ENCODE measurements at places on chromosomes 7 and 10. TPM values are rescaled to one million over a fixed set of nuclear protein-coding genes. Genes with fewer than 3 reads are reported as not detected.

DNA sequence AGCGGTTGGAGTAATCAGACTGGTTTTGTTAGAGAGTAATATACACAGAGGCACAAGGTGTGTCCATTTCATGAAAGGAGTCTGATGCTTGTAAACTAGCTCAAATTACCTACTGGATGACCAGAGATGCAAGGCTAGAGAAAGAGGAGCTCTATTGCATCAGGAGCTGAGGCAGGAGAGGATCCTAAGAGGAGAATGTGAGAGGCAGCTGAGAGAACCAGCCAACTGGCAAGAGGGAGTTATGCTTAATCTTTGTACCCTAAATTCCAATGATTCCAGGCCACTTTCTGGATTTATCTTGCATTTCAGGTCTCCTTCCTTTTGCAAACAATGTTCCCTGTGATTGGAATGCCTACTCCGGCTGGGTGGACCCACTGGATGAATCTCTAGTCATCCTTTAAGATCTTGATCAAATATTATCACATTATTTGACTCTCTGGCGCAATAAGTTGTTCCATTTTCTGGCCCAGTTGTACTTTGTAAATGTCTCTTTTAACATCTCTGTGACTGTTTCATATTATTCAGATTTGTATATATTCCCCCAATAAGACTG, 57.5 kb upstream of the PTPN12 start:
- ATAC-seq = no peak

GRCh38 chr7:135428011-135428410, 81.9 kb downstream of the CNOT4 start:
- no peak for ATAC-seq

DNA sequence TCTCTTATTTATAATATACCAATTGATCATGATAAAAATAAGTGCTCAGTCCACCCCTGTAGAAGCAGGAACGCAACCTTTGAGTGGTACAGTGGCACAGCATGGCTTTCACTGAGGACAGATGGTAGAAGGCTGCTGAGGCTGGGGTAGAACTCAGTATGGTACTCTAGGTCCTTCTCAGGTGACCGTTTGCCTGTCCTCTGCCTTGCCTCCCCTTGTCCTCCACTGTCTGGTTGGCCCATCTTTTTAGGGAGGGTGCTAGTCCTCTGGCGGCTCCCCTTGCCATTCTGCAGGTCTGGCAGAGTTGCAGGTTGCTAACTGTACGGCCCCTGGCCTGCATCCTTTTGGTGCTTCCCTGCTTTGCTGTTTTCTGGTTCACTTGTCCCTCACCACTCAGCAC, 27.3 kb downstream of the SLC18A2 start:
- no peak for ATAC-seq

DNA sequence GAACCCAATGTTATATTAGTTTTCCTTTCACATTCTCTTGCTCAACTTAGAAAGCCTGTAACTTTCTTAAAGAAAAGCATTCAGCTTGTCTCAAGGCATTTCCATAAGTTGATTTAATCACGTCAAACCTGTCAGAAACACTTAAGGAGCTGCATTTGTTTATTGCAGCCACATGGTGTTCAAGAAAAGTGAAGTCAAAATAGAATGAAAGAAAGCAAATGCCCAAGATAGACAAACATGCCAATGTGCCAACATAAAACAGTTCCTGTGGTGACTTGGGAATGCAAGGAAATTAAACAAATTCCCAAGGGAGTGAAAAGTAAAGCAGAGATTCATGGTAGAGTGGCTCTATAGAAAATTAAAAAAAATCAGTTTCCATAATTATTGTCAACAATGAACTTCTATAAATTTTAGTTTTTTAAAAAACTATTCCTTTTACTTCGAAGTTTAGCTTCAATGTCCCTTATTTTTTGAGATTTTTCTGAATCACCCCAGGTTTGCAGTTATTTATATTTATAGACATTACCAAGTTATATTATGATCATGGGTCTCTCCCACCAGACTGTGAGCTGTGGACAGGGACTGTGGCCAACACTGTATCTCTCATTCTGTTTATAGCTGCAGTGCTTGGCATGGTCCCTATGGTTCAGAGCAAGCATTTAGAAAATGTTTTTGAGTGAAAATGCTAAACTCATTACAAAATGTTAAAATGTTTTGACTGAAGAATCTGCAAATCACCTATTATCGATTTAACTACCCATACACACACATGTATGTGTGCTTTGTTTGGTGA, 887.4 kb downstream of the REEP3 start:
- ATAC-seq = no peak

DNA sequence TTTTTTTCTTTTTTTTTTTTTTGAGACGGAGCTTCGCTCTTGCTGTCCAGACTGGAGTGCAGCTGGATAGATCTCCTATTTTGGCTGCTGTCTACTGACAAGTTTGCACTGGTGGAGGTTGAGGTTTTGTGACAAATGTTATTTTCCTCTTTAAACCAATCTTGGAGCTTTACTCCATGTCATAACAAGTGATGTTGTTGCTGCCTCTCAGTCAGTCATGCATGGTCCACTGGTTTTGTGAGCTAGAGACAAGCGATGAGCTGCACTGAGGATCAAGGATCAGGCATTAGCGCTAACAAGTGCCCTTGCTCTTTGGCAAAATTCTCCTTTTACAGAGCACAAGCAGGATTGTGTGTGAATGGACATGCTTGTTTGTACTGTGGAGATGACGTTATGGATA, 805 bp upstream of the WDFY4 start:
- no peak for ATAC-seq

GRCh38 chr7:117164620-117165019, 158.2 kb downstream of the WNT2 start:
- ATAC-seq = no peak

DNA sequence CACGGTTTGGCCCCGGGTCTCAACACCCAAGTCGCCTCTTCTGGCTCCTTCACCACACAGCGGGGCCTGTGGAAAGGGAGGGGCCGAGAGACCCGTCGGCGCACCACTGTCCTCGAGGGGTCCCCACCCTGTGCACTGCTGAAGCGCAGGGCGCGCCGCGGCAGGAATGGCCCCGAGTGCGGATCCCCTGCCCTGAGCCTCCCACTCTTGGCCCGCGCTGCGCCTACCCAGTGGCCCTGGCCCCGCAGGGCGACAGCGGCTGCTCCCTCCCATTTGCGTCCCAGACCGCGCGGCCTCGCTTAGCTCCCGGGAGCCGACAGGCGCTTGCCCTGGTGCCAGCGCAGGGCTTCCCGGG, 2.1 kb upstream of the SFMBT2 start:
- no peak for ATAC-seq

Gene CPA2
- total RNA-seq = not detected

DNA sequence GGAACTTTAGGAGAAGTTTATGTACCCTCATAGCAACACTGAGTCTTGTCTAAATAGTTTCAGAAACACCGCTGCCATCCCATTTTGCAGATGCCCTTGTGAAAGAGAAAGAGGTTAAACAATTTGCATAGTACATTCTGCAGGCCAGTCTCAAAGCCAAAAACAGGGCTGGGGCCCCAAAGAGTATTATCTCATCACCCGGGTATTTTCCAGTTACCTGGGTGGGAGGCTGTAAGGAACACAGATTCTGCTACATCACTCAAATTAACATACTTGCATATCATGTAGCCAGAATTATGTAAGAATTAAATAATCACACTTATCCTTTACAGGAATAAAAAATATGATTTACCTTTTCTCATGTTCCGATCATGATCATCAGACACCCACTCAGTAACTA, 3.1 kb upstream of the FAM171A1 start:
- ATAC-seq = no peak

DNA sequence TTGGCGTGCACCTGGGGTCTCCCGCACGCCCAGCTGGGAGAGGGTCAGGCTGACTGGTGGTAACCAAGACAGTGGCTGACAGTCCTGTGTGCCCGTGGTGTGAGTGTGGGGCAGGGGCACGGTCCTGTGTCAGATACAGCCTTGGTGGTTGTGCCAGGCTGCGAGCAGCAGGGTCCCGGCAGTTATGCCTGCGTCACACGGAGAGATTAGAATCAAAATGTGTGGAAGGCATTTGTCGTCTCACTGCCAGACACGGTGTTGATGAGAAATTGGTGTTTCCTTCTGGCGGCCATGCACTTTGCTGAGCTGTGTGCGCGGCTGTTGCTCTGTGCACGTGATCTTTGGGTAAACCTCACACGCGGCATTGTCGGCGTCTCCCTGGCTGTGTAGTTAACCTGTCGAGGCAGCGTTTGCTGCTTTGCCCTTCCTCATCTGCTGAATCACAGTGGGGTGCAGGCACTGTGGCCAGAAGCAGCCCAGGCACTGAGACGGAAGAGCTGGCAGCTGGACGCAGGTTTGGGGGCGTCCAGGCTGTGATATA, 87.7 kb downstream of the NKX6-2 start:
- no peak for ATAC-seq

Gene POU6F2
- total RNA-seq = 0.31 TPM

DNA sequence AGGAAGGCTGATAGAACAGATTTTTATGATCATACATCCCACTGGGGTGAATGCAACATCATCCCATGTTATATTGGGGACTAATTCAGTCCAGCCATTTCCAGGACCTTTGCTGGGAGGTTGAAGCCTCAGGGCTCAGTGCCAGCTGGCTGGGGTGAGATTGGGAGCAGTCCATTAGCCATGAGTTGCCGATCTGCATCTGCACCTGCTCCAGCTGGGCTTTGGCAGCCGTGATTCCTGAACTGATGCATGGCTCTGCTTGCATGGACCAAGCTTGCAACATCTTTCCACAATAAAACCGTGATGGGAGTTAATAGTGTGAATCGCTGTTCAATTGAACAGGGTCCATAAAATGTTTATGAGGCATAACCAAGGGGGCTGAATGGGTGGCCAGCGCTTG, 346.9 kb downstream of the TYW1 start:
- ATAC-seq = no peak

- no peak for ATAC-seq
Measured at GRCh38 chr7:90715067-90715466, 118.9 kb downstream of the CDK14 start.

DNA sequence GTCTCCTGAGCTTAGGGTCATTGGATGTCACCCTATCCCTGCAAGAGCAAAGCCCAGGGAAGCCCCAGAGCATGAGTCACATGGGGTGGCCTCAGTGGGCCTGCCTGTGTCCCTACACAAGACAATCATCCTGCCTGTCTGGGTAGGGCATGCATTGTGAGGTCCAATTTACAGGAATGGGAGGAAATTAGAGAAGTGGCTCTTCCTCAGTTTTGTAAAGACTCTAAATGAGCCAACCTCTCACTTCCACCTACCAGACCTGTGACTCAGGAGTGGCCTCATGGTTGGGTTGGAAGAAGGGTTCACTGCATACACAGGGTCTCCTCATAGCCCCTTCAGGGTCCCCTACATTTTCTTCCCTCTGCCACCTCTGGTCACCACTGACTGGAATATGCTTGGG, 43.6 kb upstream of the SMNDC1 start:
- ATAC-seq = no peak

- ATAC-seq = no peak
Measured at GRCh38 chr7:45064047-45064725, 24.6 kb downstream of the NACAD start.

- ATAC-seq = no peak
Measured at GRCh38 chr10:98403812-98404504, 11.0 kb downstream of the PYROXD2 start.

GRCh38 chr7:91212582-91212981, 51.7 kb upstream of the FZD1 start:
- no peak for ATAC-seq

- no peak for ATAC-seq
Measured at GRCh38 chr10:1412531-1413189, 324.7 kb downstream of the ADARB2 start.

- ATAC-seq = no peak
Measured at GRCh38 chr10:30607814-30608213, 21.7 kb downstream of the LYZL2 start.

DNA sequence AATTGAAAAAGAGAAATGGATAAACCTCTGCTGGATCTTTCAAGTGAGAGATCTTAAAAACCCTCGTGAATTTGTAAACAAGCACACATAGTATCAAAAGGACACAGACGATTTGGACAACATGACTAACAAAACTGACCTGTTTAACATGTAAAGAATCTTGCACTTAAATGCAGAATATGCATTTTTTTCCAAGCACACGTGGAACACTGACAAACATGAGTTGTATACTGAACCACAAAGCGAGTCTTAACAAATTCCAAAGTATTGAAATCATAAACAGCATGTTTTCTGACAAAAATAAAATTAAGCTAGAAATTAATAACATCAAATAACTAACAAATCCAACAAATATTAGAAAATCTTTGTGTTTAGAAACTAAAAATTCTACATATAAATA, 65.0 kb upstream of the ZNF746 start:
- ATAC-seq = no peak

DNA sequence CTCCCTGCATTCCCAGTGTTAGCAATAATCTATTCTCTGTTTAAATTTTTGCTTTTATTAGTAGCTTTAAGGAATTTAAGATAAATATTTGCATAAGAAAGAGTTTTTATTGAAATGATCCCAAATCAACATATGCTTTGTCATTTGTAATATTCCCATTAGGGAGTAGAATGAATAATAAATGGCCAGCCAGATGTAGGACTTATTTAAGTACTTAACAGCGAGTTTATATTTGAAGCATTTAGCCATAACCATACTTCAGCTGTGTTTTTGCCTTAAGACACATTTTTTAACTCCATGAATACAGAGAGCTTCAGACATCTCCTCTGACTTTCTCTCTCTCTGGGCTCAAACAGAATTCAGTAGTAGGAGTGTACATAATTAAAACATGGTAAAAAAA, 103.6 kb downstream of the HGF start:
- ATAC-seq = no peak

GRCh38 chr7:105811189-105811847, 65.1 kb downstream of the ATXN7L1 start:
- no peak for ATAC-seq

DNA sequence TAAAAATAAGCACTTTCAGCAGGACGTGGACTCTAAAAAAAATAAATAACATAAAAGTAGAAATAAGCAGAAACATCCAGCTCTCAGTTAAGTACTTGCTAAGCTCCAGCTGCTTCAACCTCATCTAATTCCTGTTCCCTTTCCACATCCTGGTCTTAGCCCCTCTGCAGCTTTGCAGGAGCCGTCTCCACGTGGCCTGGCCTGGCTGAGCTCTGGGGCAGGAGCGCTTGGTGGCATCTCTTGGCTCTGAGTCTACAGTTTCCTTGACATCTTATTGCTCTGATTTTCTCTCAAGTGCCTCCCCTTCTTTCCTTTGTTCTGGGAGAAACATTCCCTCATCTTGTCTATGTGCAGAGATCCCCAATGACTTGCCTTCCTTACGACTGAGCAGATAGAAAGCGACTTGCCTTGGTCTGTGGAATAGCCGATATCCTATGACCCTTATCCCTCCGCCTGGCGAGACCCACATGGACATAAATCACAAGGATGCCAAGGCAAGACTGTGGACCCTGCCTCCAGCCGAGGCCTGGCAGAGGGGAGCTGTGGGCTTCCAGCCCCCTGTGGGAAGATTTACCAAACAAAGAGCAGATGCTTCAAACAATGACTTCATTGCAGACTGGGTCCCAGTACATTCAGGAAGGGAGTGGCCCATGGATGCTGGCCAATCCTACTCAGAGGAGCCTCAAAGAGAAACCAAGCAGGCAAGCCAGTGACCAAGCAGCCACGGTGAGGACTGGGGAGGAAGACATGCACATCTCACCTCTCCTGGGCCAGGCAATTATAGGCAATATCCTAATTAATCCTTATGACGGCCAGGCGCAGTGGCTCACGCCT, 61.9 kb downstream of the SPOCK2 start:
- ATAC-seq = peak; percentile 57

GRCh38 chr10:29895456-29895855, 163.9 kb downstream of the JCAD start:
- peak; percentile 80 for ATAC-seq

GRCh38 chr10:79923669-79924068, 25.2 kb downstream of the SFTPD start:
- ATAC-seq = no peak

GRCh38 chr10:11116361-11116760, 98.7 kb downstream of the CELF2 start:
- ATAC-seq = no peak

GRCh38 chr7:29684787-29685650, 121.3 kb upstream of the WIPF3 start:
- peak; percentile 92 for ATAC-seq

All from gastroesophageal sphincter (tissue), 4 donors.